Fibroblast of the aortic adventitia (primary cell): ENCODE measurements at places on chromosomes 1 and 21. TPM values are rescaled to one million over a fixed set of nuclear protein-coding genes. Genes with fewer than 3 reads are reported as not detected.

- no peak for DNase-seq
These were observed 4.4 kb upstream of the RHEX start for GRCh38 chr1:206048582-206048981.

DNA sequence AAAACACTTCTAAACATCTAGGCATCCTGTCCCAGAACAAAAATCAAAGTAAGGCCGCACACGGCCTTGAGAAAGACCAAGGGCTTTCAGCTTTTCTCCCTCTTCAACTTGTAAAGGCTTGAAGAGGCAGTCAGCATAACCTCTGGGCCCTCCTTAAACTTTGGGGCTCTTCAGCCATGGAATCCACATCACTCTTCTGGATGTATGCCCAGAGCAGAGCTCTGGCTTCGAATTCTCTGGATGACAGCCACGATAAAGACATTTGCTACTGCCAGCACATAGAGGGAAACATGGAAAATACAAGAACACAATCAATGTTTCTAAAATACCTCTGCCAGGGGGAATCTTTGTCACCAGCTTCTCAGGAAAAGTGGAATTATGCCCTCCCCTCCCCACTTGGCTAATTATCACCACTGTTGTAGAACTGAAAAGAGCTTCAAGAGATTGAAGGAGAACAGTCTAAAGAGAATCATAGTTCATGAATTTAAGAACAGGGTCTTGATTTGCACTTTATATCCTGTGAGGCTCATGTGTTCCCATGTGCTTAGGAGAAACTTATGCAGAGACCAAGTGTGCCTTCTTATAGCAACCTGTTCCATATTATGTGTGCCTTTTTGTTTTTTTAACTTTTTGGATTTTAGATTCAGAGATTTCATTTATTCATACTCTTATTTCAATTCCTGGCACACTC lies 39.0 kb upstream of the DPT start:
- DNase-seq = peak; percentile 86

GRCh38 chr1:68706639-68707317 lies 209.9 kb upstream of the DEPDC1 start:
- no peak for DNase-seq

DNA sequence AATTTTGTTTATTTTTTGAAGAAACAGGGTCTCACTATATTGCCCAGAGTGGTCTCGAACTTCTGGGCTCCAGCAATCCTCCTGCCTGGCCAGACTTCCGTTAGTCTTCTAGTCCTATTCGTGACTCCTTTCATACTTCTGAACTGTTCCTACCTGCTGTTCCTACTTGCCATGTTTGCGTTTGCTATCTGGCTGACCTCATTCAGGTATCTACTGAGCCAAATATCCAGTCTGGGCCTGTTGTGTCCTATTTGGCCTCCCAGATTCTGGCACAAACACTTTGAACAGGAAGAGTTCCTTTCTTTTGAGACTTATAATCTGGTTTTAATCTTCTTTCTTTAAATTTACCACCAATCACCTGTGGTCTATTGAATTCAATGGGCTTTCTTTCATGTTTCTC lies 6.9 kb upstream of the NR1I3 start:
- DNase-seq = no peak

- DNase-seq = no peak
These were observed 130.3 kb downstream of the FGGY start for GRCh38 chr1:59427155-59427554.

GPR153 gene
- 9.9 and 10.9 TPM in 2 replicates for total RNA-seq

NBPF20 gene
- 1.8 and 2.1 TPM in 2 replicates for total RNA-seq

GRCh38 chr21:45640888-45641479 lies 2.5 kb upstream of the PCBP3 start:
- DNase-seq = peak; percentile 38

GRCh38 chr1:212401042-212401441 lies 13.6 kb downstream of the PACC1 start:
- DNase-seq = no peak
